ENCODE measurements at places on chromosomes 4 and X.

DNA sequence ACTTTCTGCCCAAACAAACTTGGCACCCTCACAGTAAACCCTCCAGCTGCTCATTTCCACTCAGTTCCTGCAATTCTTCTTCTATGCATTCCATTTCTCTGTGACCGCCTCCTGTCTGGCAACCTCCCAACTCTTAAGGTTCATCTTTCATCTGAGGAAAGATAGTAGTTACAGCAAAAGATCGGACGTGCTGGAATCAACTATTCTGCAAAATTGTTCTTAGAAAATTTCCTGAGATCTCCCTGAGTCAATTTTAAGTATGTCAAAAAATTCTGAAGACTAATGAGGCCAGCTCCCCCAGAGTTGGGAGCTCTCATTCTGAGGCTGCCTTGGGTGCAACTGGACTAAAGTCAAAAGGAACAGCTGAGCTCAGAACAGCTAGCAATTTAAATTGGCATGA, 1026.0 kb downstream of the ADGRL3 start:
- no peak for DNase-seq

GRCh38 chrX:53284684-53285447, 3.5 kb upstream of the IQSEC2 start:
- peak; percentile 73 for DNase-seq

- no peak for DNase-seq
Measured at GRCh38 chr4:53788011-53788410, 196.7 kb upstream of the LNX1 start.

DNA sequence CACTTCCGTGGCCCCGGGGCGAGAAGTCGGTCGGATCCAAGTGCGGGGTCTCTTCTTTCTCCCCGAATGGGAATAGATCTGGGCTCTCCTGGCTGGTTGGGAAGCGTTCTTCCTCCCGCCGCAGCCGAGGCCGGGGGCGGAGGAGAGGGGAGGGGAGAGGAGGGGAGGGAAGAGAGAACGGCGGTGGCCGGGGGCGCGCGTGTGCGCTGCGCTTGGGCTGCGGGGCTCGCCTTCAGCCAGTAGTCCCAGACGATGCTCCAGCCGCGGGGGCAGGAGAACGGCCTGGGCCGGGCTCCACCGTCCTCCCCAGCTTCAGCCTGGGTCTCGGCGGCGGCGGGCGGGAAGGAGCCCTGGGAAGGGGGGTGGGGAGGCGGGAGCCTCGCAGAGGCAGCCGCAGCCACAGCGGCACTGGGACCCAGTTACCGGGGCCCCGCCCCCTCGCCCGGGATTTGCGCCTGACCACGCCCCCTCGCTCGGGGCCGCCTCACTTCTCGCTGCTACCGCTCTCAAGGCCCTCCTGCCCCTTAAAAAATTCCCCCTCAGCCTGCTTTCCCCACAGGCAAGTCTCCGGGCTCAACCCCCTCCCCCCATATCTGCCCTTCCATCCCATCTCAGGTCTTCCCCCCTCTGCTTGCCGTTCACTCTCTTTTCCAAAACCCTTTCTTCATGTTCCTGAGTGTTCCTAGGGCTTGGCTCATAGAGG, at the start of gene FGD1:
Gene FGD1 (minus strand): TSS at position 421 of the 703 bp plus-strand sequence. CDS start 802 bp downstream, outside the sequence.
- DNase-seq, result peak; percentile 93

Measured in GM03348 (cell line).